Occipital lobe (tissue), 3 donors: ENCODE measurements at places on chromosomes 2 and 18. TPM values are rescaled to one million over a fixed set of nuclear protein-coding genes. Genes with fewer than 3 reads are reported as not detected.

BCL11A gene
- total RNA-seq, result 128 TPM

CFAP221 gene
- total RNA-seq, result 5.6 TPM

AMER3 gene
- total RNA-seq, result 32.8 TPM

RFTN2 gene
- 29.9 TPM for total RNA-seq

CHAC2 gene
- 5.3 TPM for total RNA-seq

CELF4 gene
- 60.7 TPM for total RNA-seq

DLX1 gene
- 21.4 TPM for total RNA-seq

CCDC93 gene
- total RNA-seq, result 46.6 TPM

SATB2 gene
- total RNA-seq, result 532 TPM

POTEC gene
- not detected for total RNA-seq

CNGA3 gene
- 4.4 TPM for total RNA-seq

DNA sequence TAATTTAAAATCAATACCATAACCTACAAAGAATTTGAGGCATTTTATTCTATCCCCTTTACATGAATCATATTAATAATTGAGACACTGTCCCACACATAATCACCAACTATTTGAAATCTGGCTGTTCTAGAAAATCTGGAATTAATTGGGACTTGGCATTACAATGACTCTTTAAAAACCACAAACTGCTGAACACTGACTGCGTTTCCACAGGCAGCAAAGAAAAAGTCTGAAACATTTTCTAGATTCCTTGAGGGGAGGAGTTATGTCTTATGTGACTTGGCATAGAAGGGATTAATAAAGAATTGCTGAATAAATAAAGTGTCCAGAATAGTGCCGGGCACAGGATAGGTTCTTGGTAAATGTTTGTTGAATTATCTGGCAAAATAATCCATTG lies 61.4 kb downstream of the GPR39 start:
- DNase-seq, result no peak

GRCh38 chr2:207121784-207122183 lies 44.0 kb downstream of the KLF7 start:
- DNase-seq, result no peak

GRCh38 chr18:68991286-68991685 lies 193.4 kb downstream of the CCDC102B start:
- DNase-seq, result no peak

DNA sequence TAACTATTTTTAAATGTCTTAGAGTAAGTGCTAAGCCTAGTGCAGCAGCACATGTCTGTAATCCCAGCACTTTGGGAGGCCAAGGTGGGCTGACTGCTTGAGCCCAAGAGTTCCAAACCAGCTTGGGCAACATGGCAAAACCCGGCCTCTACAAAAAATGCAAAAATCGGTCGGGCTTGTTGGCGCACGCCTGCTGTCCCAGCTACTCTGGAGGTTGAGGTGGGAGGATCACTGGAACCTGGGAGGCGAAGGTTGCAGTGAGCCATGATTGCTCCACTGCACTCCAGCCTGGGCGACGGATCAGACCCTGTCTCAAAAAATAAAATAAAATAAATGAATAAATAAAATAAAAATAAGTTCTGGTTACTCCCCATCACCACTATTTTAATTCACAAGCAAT lies 783.4 kb downstream of the ERBB4 start:
- no peak for DNase-seq

- no peak for DNase-seq
These were observed 514.6 kb upstream of the ZEB2 start for GRCh38 chr2:145034511-145034910.

DNA sequence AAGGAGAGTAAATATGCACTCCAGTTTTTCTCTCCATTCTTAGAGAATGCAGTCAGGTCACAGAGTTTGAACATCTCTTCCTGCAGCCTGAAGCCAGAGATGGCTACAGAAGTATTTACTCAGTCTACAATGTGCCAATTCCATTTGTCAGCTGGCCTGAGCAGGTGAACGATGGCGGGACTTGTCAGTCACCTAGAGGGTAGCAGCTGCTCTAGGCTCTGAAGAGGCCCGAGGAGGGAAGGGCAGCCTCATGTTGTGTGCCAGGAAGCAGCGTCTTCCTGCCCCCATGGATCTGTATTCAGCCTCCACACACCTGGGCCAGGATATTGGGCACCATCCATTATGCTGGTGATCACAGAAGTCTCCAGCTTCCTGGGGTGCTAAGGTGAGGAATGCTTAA lies 316.7 kb upstream of the CHAC2 start:
- no peak for DNase-seq

DNA sequence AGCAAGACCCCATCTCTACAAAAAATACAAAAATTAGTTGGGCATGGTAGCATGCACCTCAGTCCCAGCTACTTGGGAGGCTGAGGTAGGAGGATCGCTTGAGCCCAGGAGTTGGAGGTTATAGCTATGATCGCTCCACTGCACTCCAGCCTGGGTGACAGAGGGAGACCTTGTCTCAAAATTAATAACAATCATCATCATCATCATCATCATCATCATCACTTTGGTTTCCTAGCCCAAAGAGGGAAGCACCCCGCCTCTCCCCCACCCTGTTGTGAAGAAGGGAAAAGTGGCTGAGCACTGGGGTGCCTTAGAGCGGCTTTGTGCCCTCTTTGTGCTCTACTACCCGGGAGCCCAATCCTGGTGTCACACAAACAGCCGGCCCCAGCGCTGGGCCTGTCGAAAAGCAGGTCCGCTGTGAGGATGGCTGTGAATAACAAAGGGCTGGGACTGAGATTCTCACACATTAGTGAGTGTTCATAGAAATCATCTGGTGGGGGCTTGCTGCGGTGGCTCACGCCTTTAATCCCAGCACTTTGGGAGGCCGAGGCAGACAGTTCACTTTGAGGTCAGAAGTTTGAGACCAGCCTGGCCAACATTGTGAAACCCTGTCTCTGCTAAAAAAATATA lies 42.6 kb upstream of the ASXL2 start:
- DNase-seq, result no peak

DNA sequence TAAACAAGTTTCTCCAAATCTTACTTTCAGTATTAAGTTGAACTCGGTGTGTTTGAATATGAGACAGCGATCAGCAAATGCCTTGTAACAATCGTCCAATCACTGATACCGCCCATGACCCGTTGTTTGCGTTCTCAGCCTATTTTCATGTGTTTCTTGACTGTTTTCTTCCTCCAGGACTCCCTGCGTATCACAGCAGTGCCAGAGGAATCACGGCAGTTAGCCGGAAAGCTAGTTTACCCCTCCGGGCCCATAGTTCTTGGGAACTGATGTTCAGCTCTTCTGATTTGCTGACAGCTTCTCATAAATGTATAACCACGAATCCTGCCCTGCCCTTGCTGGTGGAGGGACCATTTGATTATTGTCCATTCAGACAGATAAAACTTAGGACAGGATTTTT lies 42.2 kb upstream of the TPO start:
- DNase-seq, result no peak
